NCI-H510A treated with DMSO at 0.1 percent for 48 hours (cell line): ENCODE measurements at places on chromosomes 16 and 17.
A peak's percentile ranks its signal among the peaks of the same experiment; 100 is the strongest.

GRCh38 chr16:73037331-73037745 is 10.6 kb downstream of the ZFHX3 start:
- peak; percentile 42 for DNase-seq

GRCh38 chr16:938136-938535 is 32.6 kb downstream of the LMF1 start:
- no peak for DNase-seq

DNA sequence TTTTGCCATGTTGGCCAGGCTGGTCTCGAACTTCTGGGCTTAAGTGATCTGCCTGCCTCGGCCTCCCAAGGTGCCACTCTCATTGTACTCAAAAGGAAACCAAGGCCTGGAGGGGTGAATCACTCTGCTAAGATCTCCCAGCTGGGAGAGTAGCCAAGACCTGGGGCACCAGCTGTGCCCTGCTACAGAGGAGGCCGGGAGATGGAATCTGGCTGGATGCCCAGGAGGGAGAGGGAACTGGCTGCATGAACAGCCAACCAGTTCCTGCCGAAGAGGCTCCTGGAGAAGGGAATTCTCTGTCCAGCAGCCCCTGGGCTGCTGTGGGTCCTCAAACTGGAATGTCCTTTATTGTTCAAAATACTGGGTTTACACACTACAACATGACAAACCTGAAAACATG is 238.7 kb upstream of the CIBAR2 start:
- peak; percentile 67 for DNase-seq

GRCh38 chr16:56985288-56985961 is 3.9 kb upstream of the NLRC5 start:
- DNase-seq, result no peak

DNA sequence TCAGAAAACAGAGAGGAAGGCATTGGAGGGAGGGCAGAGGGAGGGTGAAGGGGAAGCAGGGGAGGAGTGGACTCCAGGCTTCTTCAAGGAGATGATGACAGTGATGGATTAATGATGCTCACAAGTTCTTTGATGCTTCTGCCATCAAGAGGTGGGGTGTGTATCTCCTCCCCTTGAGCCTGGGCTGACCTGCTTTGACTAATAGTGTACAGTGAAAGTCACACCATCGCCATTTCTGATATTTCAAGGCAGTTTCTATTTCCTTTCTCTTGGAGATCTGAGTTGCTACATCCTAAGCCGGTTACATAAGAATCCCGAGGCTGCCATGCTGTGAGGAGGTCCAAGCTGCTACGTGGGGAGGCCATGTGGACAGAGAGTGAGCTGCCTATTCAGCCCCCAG is 312.5 kb downstream of the MAF start:
- no peak for DNase-seq

DNA sequence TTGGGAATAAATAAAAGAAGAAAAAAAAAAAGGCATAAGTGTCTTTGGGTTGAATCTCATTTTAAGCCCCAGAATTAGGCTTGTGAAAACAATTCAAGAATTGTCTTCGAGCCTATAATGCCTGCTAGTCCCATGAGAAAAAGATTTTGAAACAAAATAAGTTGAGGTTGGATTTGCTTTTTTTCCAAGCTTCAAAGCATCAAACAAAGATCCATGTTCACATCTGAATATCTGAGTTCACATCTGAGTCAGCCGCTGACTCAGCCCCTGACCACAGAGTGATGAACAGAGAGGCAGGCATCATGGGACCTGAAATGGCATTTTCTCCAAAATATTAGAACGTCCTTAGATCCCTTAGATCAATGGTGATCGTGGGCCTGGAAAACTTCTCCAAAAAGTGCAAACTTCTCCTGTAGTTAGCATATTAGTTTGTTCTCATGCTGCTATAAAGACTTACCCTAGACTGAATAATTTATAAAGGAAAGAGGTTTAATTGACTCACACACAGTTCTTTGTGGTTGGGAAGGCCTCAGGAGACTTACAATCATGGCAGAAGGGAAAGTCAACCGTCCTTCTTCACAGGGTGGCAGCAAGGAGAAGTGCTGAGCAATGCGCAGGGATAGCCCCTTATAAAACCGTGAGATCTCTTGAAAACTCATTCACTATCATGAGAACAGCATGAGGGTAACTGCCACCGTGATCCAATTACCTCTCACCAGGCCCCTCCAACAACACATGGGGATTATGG is 294.6 kb upstream of the HSBP1 start:
- no peak for DNase-seq

DNA sequence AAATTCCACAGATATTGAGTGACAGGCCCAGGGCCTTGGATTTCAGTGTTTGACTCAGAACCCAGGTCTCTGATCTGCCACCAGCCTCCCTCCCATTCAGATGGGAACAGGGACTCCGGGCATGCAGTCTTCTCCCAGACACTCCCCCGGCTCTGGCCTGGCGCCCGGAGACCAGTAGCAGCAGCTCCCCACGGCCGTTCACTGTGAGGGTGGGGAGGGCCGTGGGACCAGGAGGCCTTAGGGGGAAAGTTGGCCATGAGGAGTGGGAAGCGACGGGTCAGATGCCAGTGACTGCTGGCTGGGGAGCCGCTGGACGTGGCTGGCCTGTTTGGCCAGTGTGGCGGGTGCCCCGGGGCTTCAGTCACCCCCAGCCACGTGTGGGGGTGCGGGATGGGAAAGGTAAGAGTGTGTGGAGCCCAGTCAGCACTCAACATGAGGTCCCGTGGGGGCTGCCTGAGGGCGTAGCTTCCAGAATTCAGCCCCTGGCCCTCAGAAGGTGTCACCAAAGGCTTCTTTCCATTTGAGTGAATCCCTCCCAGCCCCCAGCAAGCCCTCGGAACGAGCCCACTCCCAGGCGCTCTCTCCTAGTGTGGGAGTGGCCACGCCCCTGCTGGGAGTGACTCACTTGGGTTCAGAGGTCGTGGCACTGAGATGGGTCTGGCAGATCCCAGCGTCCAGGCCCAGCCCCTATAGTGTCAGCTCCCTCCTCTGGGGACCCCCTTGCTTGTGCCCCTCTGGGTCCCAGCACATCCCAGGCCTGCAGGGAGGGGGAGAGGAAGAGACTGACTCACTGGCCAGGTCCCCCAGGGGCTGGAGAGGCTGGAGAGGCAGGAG is 309.4 kb downstream of the SEC14L1 start:
- DNase-seq, result no peak

- DNase-seq, result no peak
Measured at GRCh38 chr17:4160294-4160859, 17.4 kb downstream of the CYB5D2 start.

DNA sequence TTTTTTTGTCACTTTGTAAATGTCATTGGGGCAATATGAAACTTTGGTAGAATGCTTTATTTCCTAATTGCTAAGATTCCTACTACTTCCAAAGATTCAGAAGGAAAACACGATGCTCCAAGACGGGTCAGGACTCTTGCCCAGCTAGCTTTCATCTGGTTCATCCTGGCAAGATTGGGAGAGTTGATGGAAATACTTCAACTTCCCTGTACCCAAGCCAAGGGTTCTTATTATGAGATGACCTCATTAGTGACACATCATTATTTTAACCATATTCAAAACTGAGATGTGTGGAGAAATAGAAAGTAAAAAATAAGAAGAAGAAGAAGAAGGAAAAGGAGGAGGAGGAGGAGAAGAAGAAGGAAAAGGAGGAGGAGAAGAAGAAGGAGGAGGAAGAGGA is 25.6 kb downstream of the SOX9 start:
- no peak for DNase-seq

DNA sequence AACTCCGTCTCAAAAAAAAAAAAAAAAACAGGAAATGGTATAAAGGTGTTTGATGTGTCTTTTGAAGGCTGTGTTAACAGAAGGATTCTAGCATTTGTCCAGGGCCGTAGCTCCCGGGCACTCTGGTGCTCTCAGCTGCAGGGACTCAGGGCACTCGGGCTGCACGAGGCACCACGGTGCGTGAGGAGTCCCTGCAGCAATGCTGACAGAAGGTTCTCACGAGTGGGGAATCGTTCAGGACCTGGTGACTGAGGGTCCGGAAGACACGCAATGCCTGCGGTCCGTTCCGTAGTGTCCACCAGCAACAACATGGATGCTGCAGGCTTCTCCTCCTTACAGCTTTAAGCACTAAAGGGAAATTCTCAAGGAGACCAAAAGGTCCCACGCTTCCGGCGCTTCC is 12.6 kb upstream of the FAAP100 start:
- no peak for DNase-seq

DNA sequence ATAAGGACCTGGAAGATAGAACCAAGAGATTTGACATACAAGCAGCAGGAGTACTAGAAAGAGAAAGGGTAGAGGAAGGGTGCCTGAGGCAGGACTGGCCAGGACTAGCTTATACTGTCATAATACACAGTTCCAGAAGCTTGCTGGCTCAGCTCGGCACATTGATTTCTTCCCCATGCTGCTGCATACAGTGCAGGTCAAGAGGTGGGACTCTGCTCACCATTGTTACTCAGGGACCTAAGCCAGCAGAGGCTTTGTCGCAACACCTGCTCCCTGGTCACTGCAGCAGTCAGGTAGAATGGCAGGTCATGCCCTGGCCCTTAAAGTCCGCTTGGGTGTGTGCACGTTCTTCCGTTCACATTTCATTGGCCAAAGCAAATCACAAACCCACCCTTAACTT is 32.8 kb downstream of the LDHD start:
- DNase-seq, result no peak

- no peak for DNase-seq
Measured at GRCh38 chr17:77442976-77443747, 302.4 kb downstream of the SEC14L1 start.

- no peak for DNase-seq
Measured at GRCh38 chr16:67277294-67277998, 1.9 kb upstream of the PLEKHG4 start.

- DNase-seq, result no peak
Measured at GRCh38 chr16:3948378-3948995, 68.0 kb upstream of the CREBBP start.

DNA sequence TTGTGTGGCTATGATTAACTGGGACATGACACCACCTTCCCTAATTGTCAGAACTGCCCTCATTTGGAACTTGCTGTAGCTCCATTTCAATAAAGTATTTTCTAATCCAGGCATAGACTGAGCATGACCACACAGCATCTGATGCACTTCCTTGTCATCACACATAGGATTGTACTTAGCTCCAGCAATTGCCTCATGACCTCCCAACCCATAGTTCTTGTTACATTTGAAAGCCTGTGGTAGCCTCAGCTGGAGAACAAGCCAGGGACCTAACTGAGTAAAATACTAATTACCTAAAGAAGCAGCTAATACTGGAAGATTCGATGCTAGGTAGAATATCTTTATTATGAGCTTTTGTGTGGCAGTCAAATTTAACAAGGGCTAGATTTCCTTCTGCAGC is 187.3 kb upstream of the KIF2B start:
- no peak for DNase-seq

DNA sequence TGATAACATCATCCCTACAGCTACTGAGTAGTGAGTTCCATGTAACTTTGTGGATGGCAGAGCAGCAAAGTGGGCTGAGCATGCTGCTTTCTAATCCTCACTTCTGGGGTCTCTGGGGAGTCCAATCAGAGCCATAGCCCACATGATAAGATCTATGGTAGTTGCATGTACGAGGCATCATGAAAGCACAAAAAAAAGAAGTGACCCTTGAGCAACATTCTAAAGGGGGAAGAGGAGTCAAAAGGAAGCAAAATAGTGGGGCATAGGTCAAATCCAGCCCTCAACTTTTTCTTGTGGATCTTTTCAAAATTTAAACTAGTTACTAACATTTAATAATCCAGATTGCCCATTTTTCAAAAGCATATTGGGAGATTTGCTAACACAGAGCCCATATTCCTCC is 208.5 kb upstream of the TOX3 start:
- DNase-seq, result no peak

GRCh38 chr17:8163978-8164814 is 1.4 kb upstream of the VAMP2 start:
- DNase-seq, result peak; percentile 21

- no peak for DNase-seq
Measured at GRCh38 chr17:34614698-34615097, 35.3 kb downstream of the TMEM132E start.

DNA sequence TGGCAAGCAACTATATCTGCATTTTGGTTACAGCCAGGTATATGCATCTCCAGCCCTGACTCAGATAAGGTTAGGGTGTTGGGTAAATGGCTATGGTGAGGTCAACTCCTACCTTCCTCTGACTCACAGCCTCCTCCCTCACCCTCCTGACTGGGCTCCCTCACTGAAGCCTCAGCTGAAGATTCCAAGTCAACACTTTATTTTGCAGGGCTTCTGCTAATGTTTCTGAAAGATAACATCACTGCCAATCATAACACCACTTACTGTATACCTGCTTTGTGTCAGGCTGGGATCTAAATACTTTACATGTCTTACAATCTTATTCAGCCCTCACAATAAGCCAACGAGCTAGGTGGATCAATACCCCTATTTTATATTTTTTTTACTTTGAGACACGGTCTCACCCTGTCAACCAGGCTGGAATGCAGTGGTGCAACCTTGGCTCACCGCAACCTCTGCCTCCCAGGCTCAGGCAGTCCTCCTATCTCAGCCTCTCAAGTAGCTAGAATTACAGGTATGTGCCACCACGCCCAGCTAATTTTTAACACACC is 47.8 kb upstream of the GCSH start:
- DNase-seq, result no peak

DNA sequence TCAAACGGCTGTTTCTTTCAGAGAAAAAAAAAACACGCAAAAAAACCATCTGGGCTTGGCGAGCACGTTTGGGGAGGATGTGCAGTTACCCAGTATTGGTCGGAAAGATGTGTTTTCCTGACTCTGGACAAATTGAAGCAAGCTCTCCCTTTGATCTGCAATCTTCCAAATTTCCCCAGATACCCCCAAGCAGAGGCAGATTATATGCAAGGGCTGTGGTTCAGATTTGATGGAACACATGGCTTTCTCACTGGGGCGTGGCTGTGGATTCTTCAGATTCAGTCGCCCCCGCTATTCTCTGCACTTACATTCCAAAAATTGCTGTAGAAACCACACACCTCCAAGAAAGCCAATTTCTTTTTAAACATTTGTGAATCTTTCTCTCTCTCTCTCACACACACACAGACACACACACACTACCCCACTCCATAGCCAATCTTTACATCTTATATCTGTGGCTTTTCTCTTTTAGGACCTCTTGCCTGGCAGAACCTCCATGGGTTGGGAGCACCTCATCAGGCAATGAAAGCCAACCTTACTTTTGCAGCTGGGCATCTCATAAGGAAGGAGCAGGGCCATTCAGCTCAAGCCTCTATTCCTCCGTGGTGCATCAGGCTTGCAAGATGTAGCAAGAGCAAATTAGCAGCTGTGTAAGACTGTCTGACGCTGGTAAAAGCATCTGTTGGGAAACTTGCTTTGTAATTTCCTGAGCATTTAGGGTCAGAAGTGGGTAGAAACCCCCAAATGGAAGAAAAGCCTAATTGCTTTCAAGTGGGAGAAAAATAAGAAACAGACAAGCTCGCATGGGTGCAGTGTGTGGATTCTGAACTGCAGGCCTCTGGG is 103.9 kb upstream of the FAM20A start:
- DNase-seq, result no peak

- no peak for DNase-seq
Measured at GRCh38 chr16:50667497-50668367, 13.4 kb downstream of the SNX20 start.

- no peak for DNase-seq
Measured at GRCh38 chr16:71430744-71431143, 11.1 kb downstream of the TLE7 start.

- peak; percentile 82 for DNase-seq
Measured at GRCh38 chr16:4344983-4345835, 5.9 kb downstream of the PAM16 start.
